ENCODE measurements at places on chromosomes 2 and 18.
A peak's percentile ranks its signal among the peaks of the same experiment; 100 is the strongest.

DNA sequence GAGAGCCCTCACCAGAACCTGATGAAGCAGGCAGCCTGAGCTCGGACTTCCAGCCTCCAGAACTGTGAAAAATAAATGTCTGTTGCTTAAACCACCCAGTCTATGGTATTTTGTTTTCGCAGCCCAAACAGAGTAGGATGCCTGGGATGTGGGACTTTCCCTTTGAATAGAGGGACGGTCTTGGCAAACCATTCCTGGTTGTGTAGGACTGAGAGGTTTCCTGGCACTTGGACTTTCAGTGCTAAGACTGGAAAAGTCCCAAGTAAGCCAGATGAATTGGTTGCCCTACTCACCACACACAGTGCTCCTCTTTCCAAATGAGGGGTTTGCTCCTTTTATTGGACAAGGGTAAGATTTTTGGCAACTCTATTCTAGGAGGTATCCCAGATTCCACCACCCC lies 46.8 kb upstream of the ACMSD start:
- no peak for DNase-seq

- DNase-seq: no peak
These were observed 40.9 kb upstream of the ATP6V1B1 start for GRCh38 chr2:70894765-70895164.

DNA sequence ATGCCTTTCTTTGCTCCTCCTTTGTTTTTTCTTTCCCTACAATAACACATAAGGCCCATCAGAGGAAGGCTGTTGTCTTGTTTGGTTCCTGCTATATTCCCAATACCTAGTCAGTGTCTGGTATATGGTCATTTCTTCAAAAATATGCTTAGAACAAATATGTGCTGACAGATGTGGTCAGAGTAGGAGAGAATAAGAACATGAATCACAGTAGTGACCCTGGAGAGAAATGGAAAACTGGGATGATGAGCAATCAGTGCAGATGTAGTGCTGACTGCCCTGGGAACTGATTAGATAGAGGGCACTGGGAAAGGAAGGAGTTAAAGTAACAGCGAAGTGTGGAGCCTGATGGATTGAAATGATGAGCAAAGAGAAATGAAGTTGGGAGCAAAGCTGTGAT lies 189.4 kb upstream of the LHCGR start:
- no peak for DNase-seq

DNA sequence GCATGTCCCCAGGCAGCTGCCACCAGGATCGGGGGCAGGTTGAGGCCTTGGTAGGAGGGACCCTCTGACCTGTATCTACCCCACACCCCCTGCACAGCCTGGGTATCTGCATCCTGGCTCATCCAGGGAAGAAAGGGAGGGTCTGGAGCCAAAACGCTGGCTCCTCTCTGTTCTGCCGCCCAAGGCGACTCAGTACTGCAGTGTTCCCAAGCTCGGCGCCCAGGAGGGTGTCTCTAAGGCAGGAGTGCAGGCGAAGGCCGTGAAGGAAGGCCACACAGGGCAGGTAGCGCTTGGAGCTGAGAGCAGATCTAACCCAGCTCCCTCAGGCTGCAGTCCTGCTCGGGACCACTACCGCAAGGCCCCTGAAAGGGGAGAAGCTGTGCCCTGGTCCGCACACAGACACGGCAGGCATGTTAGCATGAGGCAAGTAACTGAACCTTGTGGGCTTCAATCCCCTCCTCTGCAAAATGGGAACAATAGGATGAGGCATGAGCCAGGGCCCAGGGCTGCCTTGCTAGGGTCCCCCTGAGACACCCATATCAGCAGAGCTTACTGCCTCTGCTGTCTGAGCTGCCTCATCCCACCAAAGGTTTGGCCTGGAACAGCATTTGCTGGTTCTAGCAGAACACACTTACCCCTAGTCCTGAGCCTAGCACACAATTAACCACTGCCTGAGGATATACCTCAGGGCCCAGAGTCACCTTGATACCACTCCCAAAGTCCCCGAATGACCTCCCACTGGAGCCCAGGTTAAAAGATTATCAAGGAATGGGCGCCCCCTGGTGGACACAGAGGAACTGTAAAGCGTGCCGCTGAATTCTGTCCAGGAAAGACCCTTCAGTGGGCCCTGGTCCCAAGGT lies 6.5 kb downstream of the PTMA start:
- peak; percentile 66 for DNase-seq

GRCh38 chr2:44679584-44679983 lies 261.9 kb upstream of the SIX3 start:
- peak; percentile 48 for DNase-seq

GRCh38 chr18:46718501-46719341 lies 38.1 kb downstream of the ST8SIA5 start:
- DNase-seq: no peak

GRCh38 chr18:79396431-79397246 lies 909 bp downstream of the NFATC1 start:
- DNase-seq: no peak

DNA sequence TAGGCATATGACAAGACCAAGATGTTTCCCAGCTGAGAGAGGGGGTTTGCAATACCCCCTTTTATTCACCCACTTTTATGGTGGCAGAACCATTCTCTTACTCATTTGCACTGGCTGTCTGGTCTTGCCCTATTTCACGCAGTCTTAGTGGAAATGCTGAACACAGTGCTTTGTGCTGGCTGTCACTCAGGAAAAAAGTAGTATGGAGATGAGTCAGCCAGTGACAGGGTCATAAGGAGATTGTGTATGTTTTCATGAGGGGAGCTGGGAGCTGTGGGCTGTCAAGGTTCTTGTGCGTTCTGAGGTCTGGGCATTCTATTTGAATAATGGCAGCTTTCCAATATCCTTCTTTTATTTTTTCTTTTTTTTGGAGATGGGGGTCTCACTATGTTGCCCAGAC lies 10.9 kb upstream of the CNRIP1 start:
- DNase-seq: no peak

GRCh38 chr2:214810671-214811070 lies 1.2 kb upstream of the BARD1 start:
- no peak for DNase-seq

DNA sequence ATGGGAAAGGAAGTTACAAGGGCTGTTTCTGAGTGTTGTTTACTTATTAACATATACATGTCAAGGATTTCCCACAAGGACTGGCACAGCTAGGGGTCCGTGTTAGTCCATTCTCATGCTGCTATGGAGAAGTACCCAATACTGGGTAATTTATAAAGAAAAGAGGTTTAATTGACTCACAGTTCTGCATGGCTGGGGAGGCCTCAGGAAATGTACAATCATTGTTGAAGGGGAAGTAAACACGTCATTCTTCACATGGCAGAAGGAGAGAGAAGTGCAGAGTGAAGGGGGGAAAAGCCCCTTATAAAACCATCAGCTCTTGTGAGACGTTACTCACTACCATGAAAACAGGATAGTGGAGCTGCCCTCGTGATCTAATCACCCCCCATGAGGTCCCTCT lies 128.9 kb upstream of the CELF4 start:
- no peak for DNase-seq

DNA sequence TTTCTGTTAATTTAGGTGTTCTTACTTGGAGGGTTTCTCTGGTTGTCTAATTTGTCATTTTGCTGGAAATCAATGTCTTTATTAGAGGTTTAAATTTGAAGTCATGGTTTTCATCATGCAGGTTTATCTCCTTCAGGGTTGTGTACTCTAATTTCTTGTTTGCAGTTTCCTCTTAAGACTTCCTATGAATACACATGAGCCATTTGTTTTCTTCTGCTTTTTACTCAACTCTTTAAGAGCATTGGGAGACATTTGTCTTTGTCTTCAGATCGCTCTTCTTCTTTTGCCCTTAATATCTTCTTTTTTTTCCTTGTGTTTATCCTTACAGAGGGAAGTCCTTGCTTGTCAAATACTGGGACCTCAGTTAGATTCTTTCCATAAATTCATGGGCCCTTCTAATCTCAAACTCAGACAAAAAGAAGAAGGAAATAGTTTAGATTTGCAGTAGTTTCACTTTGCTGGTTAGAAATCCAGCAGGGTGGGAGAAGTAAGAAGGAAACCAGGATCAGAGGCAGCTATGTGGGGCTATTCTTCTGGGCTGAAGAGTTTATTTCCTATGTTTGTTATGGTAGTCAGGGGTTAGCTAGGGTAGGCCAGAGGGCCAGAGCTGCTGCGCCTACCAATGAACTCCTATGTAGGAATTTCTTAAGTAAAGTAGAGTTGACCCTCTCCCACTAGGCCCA lies 176.6 kb downstream of the DYSF start:
- no peak for DNase-seq

GRCh38 chr2:176158855-176159662 lies 2.0 kb downstream of the HOXD3 start:
- DNase-seq: no peak

GRCh38 chr2:205984381-205984780 lies 101.6 kb downstream of the INO80D start:
- no peak for DNase-seq

GRCh38 chr2:166519391-166519962 lies 25.4 kb upstream of the SCN7A start:
- DNase-seq: peak; percentile 40

- DNase-seq: no peak
These were observed 488.6 kb downstream of the BCL11A start for GRCh38 chr2:60064687-60065389.

GRCh38 chr2:29372185-29372584 lies 257.0 kb downstream of the CLIP4 start:
- no peak for DNase-seq

DNA sequence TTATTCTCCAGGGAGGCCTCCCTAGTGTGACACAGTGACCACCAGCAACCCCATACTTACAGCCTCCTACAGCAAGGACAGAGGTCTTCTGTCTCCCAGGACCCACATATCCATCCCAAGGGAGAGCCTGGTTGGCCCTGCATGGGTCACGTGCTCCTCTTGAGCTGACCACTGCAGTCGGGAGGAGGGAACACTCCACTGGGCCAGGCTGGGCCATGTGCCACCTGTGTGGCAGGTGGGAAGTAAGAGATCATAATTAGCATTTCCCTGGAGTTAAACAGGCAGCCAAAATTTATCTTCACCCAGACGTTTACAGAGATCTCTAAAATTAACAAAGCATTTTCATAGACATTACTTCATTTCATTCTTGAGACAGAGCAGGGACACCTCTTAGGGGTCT lies 33.4 kb upstream of the MLPH start:
- DNase-seq: no peak

DNA sequence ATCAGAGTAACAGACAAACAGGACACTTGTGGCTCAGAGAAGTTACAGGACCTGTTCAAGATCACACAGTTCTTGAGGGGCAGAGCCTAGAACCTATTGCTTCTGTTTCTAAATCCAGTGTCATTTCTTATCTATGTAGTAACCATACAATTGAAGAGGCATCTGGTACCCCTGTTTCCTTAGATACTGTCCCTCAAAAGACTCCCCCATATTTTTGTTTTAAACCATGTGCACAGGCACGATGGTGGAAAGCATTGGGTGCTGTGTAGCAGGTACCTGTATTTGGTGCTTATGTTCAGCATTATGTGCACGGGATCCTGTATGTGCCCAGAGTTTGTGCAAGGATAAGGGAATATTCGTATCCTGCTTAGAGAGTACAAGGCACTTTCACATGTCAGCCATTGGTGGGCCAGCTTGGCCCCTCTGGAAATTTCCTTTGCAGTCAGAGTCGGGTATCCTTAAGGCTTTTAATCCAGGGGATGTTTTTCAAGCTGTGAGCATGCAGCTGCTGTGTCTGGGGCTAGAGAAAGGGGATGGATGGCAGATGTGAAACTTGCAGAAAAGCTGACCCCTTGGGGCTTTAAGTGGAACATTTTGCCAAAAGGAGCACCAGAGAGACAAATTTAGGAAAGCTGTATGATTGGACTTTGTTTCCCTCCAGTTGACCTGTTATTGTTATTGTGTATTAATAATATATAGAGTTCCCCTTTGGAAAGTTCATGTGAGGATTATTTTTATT lies 2.1 kb downstream of the LBH start:
- no peak for DNase-seq

- peak; percentile 91 for DNase-seq
These were observed at the start of gene LRATD1 for GRCh38 chr2:14632133-14632936. Gene LRATD1, plus strand, starts transcription at chr2:14632717. Its CDS starts 1,263 bp downstream, at chr2:14633980.

Measured in NCI-H2227 treated with DMSO at 0.1 percent for 48 hours (cell line).